ENCODE measurements at places on chromosomes 11 and 22.

GRCh38 chr11:105265845-105266244, 126.3 kb upstream of the CARD18 start:
- peak; percentile 2 for DNase-seq

- DNase-seq: no peak
Measured at GRCh38 chr11:65973439-65974110, 12.0 kb downstream of the SART1 start.

DNA sequence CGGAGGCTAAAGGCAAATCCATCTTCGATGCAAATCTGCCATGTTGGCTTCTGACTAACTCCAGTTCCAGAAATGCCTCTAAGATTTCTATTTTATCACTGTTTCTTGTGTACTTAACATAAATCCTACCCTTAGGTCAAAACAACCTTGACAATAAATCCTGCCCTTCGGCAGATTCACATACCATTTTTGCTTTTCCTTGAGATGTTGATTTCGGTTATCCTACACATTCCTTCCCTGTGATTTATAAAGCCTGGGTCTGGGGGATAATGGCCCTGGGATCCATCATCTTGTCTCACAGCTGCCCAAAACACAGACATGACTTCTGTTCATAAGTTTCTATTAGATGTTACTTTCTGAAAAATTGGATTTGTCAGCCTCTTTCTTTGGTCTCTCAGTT, 231.7 kb upstream of the CARD18 start:
- no peak for DNase-seq

DNA sequence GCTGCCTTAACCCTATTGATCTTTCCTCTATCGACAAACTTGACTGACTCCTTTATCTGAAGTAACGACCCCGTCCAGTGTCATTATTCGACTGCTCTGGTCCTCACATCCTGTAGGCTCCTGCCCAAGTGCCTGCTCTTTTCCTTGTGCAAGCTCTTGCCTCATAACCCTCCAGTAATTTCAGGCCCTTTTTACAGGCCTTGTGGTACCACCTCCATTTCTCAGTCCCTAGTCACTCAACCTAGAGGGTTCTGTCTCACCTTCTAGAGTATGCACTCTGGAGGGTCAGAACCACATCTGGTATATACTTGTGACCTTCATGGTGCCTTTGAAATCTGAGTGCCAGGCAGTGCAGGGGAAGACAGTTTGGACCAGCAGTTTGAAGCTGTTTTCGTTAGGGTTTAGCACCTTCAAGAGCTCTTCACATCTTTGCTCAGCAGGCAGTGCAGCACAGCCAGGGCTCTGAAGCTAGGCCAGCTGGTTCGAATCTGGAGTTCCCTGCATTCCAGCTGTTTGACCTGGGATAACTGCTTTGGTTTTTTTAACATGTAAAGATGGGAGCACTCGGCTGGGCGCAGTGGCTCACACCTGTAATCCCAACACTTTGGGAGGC, 11.2 kb downstream of the SNRPD3 start:
- DNase-seq: no peak

DNA sequence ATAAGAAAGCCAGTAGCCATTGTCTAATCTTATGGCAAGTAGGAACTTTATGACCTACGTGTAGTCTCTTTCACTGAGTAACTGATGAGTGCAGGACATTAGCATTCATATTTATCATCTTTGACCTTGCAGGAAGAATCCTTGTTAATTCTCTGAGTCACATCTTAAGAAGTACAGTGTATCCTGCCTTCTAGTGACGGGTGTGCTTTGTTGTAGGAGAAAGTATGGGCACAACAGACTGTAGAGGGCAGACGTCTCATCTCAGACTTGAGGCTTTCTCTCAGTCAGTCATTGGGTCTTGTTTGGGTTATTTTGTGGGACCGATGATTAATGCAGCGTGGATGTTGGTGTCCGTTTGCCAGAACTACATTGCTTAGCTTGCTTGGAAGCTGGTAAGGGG, 6.8 kb downstream of the RNF214 start:
- no peak for DNase-seq

GRCh38 chr22:44529827-44530523, 31.9 kb upstream of the RTL6 start:
- DNase-seq: no peak

GRCh38 chr22:22366537-22366936, 122.0 kb downstream of the VPREB1 start:
- DNase-seq: no peak

- DNase-seq: no peak
Measured at GRCh38 chr11:77325159-77325558, 23.7 kb upstream of the GDPD4 start.

DNA sequence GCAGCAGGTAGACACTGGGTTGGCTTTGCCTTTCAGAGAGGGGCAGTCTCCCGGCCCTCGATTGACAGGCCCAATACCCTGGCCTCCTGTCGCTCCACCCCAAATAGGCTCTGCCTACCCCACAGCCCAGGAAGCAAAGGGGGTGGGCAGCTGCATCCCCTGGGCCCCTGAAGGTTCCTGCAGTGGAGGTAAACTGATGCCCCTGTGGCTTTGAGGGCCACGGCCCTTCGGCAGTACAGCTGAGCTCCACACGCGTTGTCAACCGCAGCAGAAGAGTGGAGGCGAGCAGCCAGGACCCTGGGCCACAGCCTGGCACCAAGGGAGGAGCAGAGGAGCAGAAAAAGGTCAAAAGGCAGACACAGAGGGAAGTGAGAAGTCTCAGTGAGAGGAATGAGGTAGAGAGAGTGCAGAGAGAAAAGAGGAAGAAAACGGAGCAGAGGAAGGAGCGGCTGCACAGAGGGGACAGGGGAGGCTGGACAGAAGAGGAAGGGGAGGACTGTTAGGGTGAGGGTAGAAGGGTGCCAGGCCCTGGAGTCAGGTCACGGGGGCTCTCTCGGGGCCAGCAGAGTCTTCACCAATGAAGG, 64.0 kb downstream of the SLC22A12 start:
- DNase-seq: no peak

DNA sequence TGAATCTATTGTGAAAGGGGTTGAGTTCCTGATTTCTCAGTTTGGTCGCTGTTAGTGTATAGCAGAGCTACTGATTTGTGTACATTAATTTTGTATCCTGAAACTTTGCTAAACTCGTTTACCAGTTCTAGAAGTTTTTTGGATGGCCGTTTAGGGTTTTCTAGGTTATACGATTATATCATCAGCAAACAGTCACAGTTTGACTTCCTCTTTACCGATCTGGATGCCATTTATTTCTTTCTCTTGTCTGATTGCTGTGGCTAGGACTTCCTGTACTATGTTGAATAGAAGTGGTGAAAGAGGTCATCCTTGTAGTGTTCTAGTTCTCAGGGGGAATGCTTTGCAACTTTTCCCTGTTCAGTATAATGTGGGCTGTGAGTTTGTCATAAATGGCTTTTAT, 24.6 kb upstream of the OOSP4B start:
- no peak for DNase-seq

- DNase-seq: no peak
Measured at GRCh38 chr11:104572279-104572678, 326.0 kb downstream of the CASP12 start.

DNA sequence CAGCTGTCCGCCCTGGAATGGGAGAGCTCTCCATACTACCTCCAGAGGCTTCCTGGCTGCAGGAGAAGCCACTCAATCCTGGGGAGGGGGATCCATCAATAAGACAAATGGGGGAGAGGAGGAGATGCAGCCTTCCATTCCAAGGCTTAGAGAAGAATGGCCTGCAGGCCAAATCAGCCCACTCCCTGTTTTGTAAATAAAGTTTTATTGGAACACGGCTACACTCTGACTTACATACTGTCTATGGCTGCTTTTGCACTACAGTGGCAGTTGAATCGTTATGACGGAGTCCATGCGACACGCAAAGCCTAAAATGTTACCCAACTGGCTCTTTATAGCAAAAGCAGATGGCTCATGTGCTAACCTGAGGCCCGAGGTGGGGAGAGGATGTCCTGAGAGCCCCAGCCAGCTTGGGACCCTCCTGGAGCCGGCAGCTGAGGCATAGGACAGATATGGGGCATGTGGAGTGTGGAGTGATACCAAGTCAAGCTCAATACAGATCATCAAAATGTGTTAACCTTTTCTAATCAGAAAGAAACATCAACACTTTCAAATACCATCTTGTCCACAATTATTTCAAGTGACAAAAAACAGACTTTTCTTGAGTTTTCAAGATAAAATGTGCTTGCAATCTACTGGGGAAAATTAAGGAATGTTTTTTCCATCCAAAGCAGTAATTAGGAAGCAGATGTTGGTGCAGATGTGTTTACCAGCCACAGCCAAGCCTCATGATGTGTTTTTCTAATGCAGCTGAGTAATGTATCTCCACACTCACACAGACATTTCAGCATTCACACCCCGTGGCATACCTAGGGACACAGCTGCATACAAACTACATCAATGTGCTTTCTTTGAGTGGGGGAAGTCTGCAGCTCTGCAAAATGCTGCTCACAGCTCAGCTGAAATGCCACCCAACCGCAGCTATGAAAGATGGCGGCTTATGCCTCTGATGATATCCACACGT, 181.6 kb downstream of the SHANK2 start:
- no peak for DNase-seq

GRCh38 chr11:113578715-113579250, 103.6 kb upstream of the DRD2 start:
- DNase-seq: peak; percentile 46

GRCh38 chr11:15062599-15062998, 10.8 kb upstream of the CALCB start:
- DNase-seq: no peak

- no peak for DNase-seq
Measured at GRCh38 chr11:36635066-36635862, 37.2 kb upstream of the RAG2 start.

- DNase-seq: no peak
Measured at GRCh38 chr11:83528225-83528624, 242.1 kb upstream of the CCDC90B start.

DNA sequence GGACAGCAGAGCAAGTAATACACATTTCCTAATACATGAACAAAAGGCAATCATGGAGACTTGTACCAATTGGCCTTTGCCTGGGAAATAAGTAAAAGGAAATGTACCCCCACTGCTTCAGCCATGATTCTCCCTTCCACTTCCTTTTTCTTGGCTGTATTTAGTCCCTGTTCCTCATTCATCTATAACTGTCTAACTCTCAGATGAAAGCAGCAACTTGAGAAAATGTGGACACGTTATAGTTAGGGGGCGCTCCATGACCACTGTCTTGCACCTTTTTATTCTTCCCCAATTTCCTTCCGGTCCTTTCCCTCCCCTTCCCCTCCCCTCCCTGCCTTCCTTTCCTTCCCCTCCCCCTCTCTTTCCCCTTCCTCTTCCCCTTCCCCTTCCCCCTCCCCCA, 61.3 kb upstream of the BARX2 start:
- no peak for DNase-seq

DNA sequence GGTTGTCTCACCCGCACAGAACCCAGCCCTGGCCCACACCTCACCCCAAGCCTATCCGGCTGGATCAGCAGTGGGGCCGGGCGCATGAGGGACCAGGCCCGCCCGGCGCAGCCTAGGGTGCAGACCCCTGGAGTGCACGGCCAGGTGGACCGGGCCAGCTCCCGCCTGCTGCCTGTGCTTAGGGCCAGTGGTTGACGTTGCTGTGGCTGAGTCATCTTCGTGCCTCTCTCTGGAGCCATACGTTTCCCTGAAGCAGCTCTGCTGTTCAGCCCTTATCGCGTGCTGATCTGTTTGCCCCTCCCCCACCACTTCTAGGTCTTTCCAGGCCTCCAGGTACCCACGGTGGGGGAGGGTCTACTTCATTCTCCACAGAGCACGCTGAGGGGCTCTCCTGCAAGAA, 39.5 kb downstream of the CDKN1C start:
- no peak for DNase-seq

DNA sequence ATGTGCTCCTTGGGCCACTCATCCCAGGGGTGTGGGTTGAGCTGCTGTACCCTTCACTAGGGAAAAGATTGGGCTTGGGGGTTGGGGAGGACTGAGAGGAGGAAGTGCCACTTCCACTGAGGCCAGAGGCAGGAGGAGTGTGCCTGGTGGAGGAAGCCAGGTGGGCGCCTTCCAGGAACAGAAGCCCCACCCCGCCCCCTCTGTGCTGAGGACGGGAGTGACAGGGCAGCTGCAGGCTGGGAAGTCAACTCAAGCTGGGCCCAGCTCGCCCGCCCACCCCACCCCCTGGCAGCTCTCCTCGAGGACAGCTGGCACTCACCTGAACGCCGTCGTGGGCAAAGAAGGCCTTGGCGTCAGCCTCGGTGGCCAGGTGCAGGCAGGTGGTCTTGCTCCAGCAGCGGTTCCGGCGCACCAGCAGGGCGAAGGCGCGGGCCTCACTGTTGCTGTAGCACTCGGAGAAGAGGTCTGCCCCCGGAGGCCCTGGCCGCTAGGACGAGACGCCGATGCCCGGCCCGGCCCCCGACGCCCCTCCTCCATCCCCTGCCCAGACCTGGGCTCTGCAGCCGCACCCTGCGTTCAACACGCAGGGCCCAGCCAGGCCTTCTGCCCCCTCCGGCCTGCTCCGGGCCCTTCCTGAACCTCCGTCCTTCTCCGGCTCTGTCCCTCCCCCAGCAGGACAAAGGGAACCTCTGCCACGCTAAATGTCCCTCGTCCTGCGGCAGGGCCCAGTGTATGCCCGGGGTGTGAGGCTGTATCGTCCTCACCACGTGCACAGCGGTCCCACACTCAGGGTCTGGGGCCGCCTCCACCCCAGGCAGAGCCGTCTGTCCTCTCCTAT, 13.4 kb downstream of the TSSC4 start:
- no peak for DNase-seq

- DNase-seq: no peak
Measured at GRCh38 chr11:15967166-15967565, 389.2 kb downstream of the SOX6 start.

DNA sequence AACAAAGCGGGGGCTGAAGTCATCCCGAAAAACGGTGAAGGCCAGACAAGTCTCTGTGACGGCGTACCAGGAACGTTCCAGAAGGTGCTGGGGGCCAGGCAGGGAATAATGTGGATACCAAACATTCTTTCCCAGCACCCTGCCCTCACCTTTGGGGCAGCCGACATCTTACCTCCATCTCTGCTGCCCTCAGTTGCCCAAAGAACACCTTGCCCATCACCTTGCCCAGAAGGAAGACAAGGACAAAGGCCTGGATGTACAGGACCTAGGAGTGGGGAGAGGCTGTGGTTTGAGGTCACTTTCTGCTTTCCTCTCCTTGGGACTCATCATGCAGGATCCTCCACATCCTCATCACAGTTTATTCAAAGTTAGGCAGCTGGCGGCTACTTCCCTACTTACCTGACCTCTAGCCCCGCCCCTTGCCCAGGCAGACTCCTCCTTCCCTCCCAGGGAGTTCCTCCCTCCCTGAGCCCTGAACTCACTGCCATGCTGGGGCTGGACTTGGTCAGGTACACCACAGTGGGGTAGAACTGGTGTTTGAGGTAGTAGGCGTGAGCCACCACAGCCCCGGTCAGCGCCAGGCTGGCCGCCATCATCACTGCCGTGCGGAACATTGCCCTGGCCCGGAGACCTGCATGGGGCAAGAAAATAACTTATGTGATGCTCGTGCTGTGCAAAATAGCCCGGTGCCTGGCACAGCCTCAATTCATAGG, 1.2 kb downstream of the SYVN1 start:
- peak; percentile 43 for DNase-seq

DNA sequence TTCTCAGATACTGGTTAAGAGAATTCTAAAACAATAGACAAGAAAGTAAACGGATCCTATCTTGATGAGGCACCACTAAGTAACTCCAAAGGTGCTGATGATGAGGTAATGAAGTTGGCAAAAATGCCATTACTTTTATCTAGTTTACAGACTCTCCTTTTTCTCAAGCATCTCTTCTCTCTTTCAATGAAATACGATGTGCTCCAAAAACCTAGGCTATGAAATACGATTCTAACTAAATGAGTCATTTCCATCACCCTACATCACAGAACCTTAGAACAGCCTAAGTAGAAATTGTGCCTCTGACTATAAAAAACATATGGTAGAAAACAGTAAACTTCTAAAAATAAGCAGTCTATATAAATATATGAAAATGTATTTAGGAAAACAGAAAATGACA, 58.9 kb upstream of the ARHGAP32 start:
- no peak for DNase-seq
